Stimulated activated CD4-positive, alpha-beta T cell treated with anti-CD3 and anti-CD28 coated beads, Interleukin-1b, Interleukin-23, amount 100 ng/mL, for 1 hour (primary cell): ENCODE measurements at places on chromosomes 6 and 20.

- no peak for DNase-seq
These were observed 33.3 kb downstream of the ZC3H12D start for GRCh38 chr6:149451376-149452036.

DNA sequence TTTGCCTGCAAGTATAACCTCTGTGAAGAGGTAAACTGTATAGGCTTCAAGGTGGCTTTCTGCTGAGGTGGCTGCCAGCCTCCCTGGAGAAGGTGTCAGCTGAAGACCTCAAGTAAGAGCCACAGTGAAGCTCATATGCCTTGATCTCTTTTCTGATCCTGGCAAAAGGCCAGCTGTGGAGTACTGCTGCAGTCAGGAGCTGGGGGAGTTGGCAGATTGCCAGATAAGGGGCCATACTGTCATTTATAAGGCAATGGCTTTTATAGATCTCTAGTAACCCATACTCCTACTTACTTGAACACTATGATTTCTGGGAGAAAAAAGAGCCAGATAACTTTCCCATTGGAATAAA lies 8.8 kb upstream of the CEP85L start:
- no peak for DNase-seq

DNA sequence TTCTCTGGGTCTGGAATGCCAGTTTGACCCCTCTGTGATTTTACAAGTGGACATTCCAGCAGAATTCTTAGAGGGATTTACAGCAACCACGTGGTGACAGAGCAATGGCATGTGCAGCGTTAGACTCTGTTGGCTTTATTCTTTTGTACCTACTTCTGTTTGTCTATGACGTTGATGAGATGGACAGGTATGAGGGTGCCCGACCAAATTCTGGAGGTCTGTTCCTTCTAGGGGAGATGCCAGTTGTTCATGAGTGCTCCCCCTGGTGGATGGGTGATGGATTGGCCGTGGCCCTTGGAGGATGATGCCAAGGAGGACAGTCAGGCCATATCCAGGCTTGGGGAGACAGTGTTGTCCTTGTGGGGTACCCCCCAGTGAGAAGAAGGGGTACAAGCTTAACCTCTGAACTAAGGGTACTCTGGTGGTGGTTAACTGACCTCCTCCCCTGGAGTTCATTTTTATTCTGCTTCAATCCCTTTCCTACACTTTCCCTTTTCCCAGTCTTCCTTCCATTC lies 198.6 kb downstream of the DTNBP1 start:
- peak; percentile 39 for DNase-seq

DNA sequence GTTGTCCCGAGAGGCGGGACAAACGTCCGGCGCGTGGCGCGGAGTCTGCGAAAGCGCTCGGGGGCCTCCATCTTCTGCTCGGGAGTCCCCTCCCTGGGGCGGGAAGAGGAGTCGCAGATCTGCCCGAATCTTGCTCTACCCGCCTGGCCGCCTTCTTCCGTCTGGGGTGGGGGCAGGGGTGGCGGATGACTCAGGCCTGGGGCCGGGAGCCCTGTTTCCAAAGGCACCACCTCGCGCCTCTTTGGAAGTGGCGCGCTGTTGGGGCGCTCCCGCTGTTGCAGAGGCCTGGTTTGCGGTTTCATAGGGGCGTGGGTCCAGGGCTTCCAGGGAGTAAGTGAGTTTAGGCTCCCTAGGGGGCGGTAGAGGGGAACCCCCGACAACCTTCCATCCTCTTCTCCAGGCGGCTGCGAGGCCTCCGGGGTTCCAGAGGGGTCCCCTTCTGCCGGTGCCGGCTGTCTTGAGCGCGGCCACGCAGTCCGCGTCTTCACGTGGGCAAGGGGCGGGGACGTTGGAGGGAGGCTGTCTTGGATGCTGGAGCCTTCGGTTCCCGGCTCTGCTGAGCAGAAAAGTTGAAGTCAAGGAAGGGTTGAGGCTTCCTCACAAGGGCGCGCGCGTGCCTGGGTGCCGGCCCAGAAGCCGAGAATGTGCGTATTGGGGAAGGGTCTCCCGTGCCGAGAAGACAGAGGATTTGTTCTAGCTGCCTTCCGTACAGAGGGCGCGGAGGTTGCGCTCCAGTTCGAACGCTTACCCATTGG lies 2.6 kb upstream of the TFAP2C start:
- DNase-seq = no peak

- DNase-seq = no peak
These were observed 157.8 kb upstream of the PREP start for GRCh38 chr6:105560611-105561066.

DNA sequence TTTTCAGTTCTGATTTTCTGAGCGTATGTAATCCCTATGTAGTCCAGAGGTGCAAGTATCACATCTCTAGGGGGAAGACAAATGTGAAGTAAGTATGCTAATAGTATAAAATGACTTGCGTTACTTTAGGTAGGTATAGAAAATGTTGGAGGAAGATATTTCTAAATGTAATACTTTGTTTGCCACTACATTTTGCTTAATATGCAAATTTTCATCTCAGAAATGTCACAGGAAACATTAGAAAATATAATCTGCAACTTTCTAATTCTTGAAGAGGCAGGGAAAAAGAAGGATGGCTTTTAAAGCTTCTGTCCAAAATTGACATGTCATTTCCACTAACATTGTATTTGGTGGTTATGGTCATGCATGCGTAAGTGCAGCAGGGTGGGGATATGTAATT lies 85.6 kb downstream of the CD2AP start:
- DNase-seq = no peak

- no peak for DNase-seq
These were observed 50.8 kb downstream of the AIG1 start for GRCh38 chr6:143111443-143111842.

- no peak for DNase-seq
These were observed 24.1 kb downstream of the CFAP61 start for GRCh38 chr20:20076297-20077065.

- no peak for DNase-seq
These were observed 6.1 kb downstream of the SLC32A1 start for GRCh38 chr20:38730167-38730988.

GRCh38 chr20:46554828-46555227 lies 4.4 kb upstream of the OCSTAMP start:
- no peak for DNase-seq

- no peak for DNase-seq
These were observed 53.9 kb downstream of the PREX1 start for GRCh38 chr20:48773837-48774418.

- no peak for DNase-seq
These were observed 18.2 kb downstream of the BMP7 start for GRCh38 chr20:57248132-57248797.

DNA sequence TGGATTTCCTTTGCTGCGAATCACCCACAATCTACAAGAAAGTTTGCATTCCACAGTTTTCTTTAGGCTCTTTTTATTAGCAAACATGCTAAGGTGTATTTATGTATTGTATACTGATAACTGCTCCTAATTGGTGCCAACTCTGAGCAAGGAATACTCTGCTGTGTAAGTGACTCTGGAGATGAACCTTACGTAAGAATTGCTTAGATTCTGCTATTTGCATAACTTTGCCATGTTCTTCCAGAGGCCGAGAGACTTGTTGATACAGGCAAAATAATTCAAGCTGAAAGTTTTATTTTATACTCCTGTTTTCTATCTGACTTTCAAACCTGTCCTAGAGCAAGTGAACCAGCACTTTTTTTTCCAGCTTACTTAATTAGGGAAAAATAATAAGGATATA lies 461.3 kb downstream of the GJA1 start:
- DNase-seq = no peak
